ENCODE measurements at places on chromosomes 16 and 17.

GRCh38 chr17:19295473-19296135 lies 58.4 kb downstream of the EPN2 start:
- peak; percentile 82 for DNase-seq

DNA sequence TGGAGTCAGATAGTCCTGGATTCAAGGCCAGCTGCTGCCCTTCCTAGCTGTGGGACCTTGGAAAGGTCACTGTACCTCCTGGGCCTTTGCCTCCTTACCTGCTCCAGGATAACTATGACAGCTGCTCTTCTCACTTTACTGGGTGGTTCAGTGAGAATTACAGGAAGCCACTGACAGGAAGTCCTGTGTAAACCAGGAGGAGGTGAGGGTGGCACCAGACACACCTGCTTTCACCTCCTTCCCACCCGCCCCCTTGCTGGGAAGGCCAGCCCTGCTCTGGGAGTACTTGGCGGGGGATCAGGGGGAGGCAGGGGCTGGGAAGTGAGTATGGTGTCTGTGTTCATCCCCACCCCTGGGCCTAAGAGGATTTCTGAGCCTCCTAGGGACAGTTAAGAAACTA lies 42.6 kb downstream of the CPNE2 start:
- DNase-seq = no peak

- peak; percentile 90 for DNase-seq
Measured at GRCh38 chr17:76141212-76142038, at the start of gene FOXJ1. Gene FOXJ1, minus strand, starts transcription at chr17:76141245. Its CDS starts 850 bp downstream, at chr17:76140395.

DNA sequence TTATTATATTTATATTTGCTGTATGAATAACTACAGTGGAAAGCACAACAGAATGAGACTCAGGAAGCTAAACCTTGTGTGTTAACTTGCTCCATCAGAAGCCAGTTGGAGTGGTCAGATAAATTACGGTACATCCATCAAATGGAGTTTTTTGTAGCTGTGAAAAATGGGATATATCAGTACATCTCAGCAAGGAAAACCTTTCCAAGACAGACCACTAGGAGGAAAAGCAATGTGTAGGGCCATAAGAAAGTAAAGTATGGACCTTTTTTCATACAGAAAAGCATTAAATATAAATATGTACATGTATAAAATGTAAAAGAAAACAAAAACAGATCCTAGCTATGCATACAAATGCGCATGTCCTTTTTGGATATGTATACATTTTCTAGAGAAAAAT lies 403.8 kb upstream of the CDH11 start:
- DNase-seq = no peak

- no peak for DNase-seq
Measured at GRCh38 chr17:66667090-66667489, 167.8 kb upstream of the CACNG5 start.

DNA sequence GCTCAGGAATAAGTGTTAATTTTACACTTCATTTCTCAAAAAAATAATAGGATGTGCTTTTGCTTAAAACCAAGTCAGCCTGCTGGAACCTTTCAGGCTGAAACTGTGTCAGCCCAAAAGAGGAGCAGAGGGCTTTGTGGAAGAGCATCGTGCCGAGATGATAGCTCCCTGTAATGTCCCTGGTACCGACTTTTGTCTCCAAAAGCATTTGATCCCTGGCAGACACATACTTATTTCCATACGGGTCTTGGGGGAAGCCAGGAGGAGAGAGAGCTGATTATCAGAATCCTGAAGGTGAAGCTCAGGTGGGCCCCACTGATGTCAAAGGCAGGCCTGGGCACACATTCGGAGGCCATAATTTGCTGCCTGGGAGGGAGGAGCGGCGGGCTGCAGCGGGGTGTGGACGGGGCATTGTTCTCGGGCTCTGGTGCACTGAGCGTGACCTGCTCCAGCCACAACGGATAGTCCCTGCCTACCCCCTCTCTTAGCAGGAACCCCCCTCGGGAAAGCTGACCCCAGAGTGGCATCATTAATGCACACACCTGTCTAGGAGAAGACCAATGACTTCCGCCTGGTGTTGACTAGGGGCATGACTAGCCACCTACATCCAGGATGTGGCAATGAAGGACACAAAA lies 155.9 kb downstream of the C16orf78 start:
- no peak for DNase-seq

DNA sequence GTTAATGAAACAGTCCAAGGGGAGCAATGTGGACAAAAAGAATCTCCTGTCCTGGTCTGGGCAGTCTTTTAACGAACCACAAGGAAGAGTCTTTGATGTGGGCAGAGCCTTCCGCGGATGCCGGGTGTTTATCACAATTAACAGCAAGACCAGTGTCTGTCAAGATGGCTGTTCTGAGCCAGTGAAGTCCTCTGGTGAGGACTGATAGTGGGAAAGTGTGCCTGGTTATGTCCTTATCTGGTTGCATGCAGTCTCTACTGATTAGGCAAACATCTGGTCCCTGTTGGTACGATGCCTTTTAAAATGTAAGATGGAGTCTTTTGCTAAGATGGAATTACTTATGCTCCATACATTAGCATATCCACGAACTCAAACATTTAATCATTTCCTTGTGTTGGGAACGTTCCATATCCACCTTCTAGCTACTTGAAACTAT lies 88.5 kb downstream of the ZNF18 start:
- DNase-seq = no peak

DNA sequence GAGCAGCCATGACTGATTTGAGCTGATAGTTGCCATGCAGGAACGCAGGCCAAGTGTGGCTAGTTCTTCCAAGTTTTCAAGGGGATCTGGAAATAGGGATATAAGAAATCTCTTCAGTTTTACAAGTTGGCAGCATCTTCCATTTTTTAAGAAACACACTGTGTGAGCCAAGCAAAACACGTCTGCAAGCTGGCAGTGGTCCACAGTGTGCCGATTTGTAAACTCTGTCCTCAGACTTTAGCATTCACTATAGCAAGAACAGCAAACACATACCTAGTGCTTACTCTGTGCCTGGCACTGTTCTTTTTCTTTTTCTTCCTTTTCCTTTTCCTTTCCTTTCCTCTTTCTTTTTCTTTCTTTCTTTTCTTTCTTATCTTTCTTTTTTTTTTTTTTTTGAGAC lies 2.9 kb downstream of the ORAI3 start:
- DNase-seq = no peak

- no peak for DNase-seq
Measured at GRCh38 chr17:41287050-41287449, 11.6 kb downstream of the KRTAP9-7 start.

GRCh38 chr17:20735796-20736195 lies 156.3 kb downstream of the CDRT15L2 start:
- DNase-seq = no peak

All from suppressor macrophage treated with lipopolysaccharide for 1 hour (primary cell).